ENCODE measurements at places on chromosomes 3 and 15.

DNA sequence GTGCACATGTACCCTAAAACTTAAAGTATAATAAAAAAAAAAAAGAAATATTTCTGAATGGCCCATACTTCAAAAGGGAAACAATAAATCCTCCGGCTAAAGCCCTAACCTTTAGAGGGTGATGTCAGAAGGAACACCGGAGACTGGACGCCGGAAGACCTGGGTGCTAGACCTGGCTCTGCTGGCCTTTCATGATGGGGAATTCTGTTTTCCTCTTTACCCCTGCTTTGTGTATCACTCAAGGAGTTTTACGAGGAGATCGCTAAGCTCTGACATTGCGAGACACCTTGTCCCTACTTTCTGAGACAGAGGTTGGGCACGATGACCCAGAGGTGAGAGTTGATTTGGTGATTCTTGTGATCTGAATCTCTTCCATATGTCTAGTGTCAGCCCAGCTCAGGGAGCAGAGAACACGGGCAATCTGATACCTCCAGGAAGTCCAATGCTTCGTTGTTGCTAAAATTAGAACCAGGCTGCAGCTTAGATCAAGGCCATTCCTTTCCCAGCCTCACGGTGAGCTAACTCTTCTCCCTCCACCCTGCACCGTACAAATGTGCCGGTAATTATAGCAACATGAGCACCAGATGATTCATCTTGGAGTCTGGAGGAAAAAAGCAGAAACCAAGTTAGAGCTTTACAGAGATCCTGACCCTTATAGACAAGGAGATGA lies 42.0 kb upstream of the CFAP161 start:
- no peak for DNase-seq

- DNase-seq, result no peak
Measured at GRCh38 chr15:54582863-54583643, 604.8 kb downstream of the UNC13C start.

- DNase-seq, result no peak
Measured at GRCh38 chr3:123587401-123587800, 2.5 kb upstream of the HACD2 start.

- no peak for DNase-seq
Measured at GRCh38 chr3:77328690-77329089, 288.8 kb downstream of the ROBO2 start.

GRCh38 chr3:7306901-7307300 lies 446.0 kb downstream of the GRM7 start:
- DNase-seq, result no peak

GRCh38 chr3:149816311-149816710 lies 3.3 kb downstream of the RNF13 start:
- no peak for DNase-seq
